Left ventricle myocardium superior (tissue), 1 donor: ENCODE measurements at places on chromosomes 6 and 20.

DNA sequence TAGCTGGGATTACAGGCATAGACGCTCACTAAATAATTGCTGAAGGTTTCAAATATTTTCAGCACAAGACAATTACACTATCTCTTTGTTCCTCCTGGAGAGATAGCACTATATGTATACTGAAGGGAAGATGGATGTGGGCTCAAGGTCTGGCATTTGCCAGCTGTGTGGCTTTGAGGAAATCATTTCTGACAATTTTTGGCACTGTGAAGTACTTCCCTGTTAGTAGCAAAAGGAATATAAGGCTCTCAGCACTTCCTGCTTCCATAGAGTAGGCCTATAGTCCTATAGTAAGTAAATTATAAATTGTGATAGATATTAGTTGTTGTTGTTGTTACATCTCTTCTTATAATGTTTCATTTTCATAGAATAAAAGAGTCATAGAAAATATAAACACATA is 271.1 kb downstream of the SAMD5 start:
- DNase-seq: no peak

- DNase-seq: no peak
Measured at GRCh38 chr20:48210111-48211027, 425.1 kb upstream of the SULF2 start.

- DNase-seq: no peak
Measured at GRCh38 chr6:110102411-110102810, 77.1 kb downstream of the WASF1 start.

DNA sequence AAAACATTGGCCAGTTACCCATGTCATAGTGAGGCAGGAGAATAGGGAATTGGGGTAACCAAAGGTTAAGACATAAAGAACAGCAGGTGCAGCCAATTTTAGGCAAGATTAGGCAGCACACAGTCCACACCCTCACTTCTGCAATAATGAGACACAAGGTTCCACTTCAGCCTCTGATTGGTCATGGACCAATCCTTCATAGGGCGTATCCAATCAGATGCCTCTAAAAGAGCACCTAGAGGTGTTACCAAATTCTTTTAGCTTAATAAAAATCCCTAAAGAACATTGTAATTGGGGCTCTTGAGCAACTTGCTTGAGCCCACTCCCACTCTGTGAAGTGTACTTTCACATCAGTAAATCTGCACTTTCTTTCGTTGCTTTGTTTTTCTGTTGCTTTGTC is 302.4 kb downstream of the PREX1 start:
- DNase-seq: no peak

DNA sequence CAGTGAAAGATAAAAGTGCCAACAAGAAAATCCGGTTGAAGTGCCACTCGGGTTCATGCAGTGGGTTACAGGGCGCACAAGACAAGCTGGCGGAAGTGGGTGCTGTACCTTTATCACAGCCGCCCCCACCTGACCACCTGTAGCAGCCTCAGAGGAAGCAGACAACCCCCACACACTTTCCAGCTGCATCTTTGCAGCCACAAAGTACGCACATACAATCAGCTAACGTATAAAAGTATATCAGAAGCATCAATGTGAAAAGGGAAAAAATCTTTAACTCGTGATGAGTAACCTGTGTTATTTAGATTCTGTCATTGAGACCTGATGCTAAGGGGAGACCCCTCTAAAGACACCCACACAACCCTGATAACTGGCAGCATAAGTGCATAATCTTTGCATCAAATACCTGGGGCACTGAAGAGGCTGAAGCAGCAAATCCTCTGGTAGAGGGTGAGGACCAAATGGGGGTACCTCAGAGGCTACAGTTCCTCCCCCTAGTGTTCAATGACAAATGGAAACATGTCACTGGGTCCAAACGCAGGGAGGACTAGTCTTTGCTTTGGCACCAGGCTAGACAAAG is 22.1 kb downstream of the BACH2 start:
- no peak for DNase-seq

DNA sequence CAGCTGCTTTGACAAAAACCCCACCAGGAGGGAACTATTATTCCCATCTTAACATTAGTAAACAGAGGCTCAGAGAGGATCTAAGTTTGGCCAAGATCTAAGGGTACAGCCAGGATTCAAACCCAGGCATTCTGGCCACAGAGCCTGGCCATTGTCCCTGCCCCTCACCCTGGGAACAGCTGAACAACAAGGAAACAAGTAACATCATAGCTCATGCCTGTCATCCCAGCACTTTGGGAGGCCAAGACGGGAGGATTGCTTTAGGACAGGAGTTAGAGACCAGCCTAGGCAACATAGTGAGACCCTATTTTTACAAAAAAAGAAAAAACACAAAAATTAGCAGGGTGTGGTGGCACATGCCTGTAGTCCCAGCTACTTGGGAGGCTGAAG is 27.5 kb downstream of the TOX2 start:
- DNase-seq: no peak

- DNase-seq: no peak
Measured at GRCh38 chr6:42322676-42323075, 105.0 kb upstream of the MRPS10 start.

- DNase-seq: no peak
Measured at GRCh38 chr20:44089987-44090674, 96.9 kb downstream of the JPH2 start.

- no peak for DNase-seq
Measured at GRCh38 chr6:156731396-156731795, 45.8 kb upstream of the ARID1B start.

- no peak for DNase-seq
Measured at GRCh38 chr6:127475823-127476176, 16.6 kb upstream of the KIAA0408 start.

GRCh38 chr20:41361757-41362747 is 4.6 kb downstream of the EMILIN3 start:
- peak; percentile 70 for DNase-seq

DNA sequence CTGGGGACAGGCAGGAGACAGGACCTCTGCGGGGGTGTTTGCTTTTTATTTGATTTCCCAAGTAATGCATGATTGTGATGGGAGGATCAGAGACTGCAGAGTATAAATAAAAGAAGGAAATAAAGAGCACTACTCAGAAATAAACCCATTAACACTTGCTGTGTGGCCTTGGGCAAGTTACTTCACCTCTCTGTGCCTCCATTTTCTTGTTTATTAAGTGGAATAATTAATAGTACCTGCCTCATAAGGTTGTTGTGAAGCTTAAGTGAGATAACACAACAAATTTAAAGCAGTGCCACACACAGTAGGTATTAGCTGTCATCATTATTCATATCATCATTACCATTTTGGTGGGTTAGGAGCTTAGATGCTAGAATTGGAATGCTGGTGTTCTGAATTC is 8.1 kb downstream of the CEBPB start:
- no peak for DNase-seq

DNA sequence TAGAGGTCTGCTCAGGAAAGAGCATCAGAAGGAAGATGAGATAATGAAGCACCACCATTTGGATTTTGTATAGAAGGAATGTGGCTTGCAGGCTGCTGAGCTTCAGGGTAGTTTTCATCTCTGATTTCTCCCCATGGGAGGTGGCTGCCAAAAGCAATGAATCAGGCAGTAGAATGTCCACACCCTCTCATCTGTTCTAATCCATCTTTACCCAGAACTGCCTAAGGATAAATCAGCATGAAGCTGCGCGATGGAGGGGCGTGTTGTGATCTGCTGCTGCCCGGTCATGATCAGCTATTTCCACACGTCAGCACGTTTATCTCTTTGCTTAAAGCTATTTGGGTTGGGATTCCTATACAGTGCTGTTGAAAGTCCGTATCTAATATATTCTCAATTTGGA is 295.4 kb downstream of the FOXA2 start:
- no peak for DNase-seq

- DNase-seq: no peak
Measured at GRCh38 chr6:15608396-15608795, 54.4 kb downstream of the DTNBP1 start.

DNA sequence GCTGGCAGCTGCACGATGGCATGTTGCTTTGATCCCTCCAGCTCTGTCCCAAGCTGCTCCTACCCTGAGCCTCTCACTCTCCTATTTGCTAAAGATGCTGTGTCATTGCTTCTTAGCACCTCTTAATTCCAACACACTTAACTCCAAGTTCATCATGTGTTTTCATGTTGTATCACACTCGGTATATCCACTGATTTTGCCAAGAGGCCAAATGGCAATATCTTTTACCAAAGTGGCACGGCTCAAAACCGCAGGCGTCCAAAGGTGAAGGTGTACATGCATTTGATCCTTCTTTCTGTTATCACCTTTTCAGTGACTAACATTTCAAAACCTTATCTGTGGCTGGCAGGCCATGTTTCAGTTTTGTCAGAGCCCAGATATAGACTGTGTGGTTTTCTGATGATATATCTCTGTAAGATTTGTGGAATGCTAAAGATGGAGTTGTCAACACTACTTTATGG is 217.0 kb downstream of the TBX18 start:
- no peak for DNase-seq
